ENCODE measurements at places on chromosomes 16 and 17. TPM values are rescaled to one million over a fixed set of nuclear protein-coding genes. Genes with fewer than 3 reads are reported as not detected.

- no peak for DNase-seq
Measured at GRCh38 chr16:29738514-29738913, 7.3 kb downstream of the C16orf54 start.

DNA sequence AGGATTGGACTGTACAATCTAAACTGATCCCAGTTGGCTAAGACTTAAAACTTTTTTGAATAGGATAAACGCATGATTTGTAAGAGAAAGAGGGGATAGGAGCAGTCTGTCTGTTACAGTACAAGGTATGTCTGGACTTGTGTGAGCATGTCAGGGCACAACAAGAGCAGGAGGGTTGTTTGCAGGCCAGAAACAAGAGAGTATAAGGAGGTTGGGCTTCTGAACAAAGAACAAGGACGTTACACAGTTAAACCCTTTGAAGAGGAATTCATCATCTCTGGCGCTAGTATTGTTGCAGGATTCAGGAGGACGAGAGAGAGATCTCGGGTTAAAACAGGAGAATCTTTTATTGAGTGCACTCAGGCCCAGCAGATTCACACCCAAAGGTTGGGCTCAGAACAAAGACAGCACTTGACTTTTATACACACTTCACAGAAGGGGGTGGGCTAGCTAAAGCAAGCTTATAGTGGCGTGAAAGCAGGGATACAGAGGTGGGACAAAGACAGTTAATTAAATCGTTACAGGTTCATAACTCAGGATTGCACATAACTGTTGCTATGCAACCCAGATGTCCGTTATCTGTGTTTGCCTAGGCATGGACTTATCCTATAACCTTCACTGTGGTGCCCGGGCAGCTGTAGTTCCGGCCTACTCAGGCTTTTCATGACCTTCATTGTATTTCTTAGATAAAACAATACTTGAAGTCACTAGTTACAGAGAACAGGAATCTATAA, 34.3 kb downstream of the SEC14L1 start:
- DNase-seq, result no peak

The PFAS gene
- total RNA-seq, result 22.8 TPM

DNA sequence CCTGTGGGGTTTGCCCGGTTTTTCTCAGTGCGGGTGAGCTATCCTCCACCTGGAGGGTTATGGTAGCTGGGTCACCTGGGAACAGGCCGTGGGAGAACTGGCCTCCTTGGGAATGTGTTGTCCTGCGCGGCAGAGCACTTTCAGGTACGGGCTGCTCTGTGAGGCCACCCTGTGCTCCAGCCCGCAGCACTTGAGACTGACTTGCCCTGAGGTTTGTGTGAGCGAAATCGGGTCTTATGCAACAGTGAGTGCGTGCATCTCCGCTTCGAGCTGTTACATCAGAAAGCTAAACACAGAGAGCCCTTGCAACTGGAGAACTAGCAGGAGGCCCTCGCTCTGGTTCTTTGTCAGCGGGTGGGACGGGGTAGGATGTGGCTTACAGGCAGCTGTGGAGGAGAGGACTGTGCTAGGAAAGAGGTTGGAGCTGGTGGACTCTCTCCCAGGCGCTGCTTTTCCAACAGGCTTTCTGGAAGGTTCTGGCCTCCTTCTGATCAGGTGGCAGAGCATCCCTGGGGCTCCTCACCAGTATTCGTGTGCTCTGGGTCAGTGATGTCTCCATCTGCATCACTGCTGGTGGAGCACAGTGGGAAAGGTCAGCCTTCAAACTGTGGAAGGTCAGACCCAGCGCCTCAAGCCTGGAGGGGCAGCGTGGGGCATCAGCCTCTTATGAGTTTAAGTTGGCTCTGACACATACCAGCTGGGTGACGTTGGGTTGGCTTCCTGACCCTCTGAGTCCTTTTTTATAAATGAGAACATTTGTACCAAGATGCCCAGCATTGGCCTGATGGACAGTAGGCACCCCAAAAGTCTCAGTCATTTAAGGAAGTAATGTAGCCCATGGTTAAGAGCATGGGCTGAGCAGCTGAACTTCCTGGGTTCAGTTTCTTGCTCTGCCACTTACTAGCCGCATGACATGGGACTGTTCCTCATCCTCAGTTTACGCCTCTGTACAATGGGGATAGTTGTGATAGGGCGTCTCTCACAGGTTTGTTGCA, 76.3 kb downstream of the KSR1 start:
- no peak for DNase-seq

- DNase-seq, result no peak
Measured at GRCh38 chr16:50960517-50961202, 190.4 kb downstream of the SALL1 start.
